ENCODE measurements at places on chromosomes 1 and 21. TPM values are rescaled to one million over a fixed set of nuclear protein-coding genes. Genes with fewer than 3 reads are reported as not detected.

DNA sequence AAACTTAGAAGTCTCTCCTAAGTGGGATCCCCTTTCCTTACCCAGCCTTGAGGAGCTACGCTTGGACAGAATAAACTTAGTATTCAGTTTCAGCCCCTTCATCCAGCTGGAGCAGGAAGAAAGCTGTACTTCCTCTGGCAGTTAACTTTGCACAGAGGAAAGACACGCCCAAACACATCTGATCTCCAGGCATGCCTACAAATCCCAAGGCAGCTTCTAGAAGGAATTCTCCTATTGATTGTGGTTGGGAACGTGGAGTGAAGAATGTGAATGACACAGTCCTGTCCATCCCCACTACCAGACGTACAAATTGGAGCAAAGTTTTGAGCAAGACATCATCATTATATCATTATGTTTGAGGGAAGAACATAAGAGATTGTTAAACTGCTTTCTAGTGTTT lies 6.6 kb upstream of the AK4 start:
- DNase-seq, result peak; percentile 75

DNA sequence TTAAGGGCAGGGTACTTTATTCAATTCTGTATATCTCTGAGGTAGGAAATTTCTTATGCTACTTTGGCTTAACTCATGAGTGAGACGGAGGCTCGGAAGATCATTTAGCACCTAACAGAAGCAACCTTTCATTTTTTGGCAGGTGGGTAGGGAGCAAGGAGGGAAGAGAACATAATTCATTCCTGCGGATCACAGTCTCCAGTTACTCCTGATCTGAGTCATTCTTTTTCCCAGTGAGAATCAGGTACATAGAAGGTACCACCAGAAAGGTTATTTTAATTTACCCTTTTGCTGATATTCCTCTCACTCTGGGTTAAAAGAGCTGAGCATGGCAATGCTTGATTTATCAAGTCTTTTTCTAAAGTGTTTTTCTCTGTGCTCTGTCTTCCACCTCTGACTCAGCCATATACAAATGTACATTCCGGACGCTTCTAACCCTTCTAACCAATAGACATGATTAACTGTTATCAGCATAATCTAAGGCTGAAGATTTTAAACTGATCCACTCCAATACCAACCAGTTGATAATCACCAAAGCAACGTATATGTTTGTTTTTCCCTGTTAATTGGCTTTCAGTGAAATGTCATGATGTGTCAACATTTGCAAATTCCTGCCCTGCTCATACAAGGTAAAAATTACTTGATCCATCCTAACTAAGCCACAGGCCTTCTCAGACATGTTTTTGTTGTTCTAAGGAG lies 271.7 kb downstream of the DUSP10 start:
- DNase-seq, result peak; percentile 19

DNA sequence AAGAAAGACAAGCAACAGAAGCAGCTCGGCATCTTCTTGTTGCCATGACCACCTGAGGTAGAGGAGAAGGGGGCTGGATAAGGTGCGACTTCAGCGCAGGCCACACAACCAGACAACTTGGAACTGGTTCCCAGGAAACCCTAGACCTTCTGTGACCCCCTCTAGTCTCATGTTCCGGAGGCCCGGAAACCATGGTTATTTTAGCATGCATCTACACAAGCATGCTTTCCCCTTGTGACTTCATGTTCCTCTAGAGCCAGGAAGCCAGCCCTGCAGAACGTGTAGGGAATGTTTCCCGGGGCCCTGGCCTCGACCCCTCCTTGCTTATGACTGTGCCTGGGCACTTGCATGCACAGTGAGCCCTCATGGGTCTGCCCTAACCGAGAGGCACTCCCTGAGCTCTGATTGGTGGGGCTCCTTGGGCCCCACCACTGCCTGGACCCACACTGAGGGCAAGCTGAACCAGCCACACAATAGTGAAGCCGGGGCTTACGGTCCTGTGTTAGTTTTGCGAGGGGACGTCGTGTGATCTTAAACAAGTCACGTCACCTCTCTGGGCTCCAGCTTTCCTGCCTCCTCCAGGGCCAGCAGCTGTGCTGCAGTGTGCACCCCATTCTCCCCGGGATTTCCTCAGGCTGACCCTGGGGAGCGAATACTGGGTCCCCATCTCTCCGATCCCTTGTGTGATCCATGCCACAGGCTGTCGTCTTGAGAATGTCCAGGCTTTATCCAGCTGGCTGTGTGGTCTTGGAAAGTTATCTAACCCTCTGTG lies 12.0 kb upstream of the MX2 start:
- no peak for DNase-seq

The OR6K3 gene
- total RNA-seq, result not detected
